ENCODE measurements at places on chromosomes 16 and 17.

DNA sequence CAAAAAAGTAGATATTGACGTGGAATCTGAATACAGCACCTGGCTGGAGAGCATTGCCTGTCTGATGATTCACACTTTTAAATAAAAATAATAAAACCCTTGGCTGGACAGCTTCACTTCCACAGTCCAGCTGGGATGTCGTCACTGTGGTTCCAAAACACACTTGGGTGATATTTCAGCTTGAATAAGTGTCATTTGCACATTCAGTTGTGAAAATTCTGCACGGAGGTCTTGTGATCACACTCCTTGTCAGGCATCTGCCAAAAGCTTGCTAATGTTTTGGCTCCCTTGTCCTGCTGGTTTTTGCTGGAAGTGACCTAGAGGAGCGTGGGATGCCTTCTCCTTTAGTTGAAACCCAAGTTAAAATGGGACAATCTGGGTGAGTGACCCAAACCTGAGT lies 60.7 kb downstream of the PCTP start:
- DNase-seq = no peak

DNA sequence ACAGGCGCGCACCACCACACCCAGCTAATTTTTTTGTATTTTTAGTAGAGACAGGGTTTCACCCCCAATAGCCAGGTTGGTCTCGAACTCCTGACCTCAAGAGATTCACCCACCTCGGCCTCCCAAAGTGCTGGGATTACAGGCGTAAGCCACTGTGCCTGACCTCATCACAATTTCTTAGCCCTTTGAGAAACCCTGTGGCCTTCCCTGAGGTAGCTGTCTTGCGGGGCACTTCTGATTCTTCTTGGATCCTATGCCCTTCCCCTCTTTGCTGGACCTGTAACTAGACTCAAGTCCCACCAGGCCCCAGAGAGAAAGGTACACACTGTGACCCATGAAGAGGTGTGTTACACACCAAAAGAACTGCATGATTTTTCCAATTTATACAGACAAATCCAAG lies 13.5 kb upstream of the CETP start:
- DNase-seq = no peak

- peak; percentile 83 for DNase-seq
These were observed 14.2 kb upstream of the MSI2 start for GRCh38 chr17:57242148-57242547.

- peak; percentile 10 for DNase-seq
These were observed 386.2 kb downstream of the SNX29 start for GRCh38 chr16:12362482-12363458.

DNA sequence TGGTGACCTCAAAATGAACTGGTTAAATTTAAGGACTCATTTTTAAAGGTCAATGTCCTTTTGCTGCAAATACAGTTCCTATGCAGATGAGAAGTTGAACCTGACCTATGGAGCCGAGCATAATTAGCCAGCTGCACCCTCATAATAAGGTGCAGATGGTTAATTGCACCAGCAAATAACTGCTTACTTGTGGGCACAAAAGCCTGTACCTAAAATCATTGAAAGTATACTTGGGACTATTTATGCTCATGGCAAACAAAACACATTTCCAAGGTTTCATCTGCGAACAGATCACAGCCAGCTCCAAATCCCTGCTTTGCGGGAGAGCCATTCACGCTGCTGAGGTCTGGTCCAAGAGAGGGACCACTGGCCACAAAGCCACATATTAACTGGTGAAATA lies 13.0 kb downstream of the HYDIN start:
- no peak for DNase-seq

GRCh38 chr17:44200478-44201155 lies 933 bp upstream of the ATXN7L3 start:
- DNase-seq = no peak

GRCh38 chr16:2022723-2023091 lies 3.1 kb downstream of the NPW start:
- DNase-seq = no peak

GRCh38 chr17:75428543-75429469 lies 23.3 kb upstream of the GRB2 start:
- peak; percentile 19 for DNase-seq

- peak; percentile 50 for DNase-seq
These were observed 49.1 kb downstream of the RAB11FIP3 start for GRCh38 chr16:474420-475122.

DNA sequence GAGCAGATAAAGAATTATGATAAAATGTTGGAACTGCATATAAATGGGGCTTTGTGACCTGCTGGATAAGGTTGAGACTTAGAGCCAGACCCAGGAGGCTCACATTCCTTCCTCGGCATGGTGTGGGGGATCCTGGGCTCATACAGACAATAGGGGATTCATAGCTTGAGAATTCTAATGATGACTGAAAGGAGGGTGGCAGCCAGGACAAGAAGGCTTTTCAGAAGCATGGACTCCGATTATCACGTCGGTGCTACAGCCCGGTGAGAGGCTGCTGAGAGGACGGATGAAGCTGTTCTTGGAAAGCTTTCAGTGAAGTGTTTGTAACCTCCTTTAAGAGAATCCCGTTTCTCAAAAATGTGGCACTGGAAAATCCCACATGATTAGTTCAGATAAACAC lies 167.2 kb downstream of the ANKFN1 start:
- no peak for DNase-seq

- DNase-seq = no peak
These were observed 20.1 kb downstream of the FAM83G start for GRCh38 chr17:18984273-18985114.

DNA sequence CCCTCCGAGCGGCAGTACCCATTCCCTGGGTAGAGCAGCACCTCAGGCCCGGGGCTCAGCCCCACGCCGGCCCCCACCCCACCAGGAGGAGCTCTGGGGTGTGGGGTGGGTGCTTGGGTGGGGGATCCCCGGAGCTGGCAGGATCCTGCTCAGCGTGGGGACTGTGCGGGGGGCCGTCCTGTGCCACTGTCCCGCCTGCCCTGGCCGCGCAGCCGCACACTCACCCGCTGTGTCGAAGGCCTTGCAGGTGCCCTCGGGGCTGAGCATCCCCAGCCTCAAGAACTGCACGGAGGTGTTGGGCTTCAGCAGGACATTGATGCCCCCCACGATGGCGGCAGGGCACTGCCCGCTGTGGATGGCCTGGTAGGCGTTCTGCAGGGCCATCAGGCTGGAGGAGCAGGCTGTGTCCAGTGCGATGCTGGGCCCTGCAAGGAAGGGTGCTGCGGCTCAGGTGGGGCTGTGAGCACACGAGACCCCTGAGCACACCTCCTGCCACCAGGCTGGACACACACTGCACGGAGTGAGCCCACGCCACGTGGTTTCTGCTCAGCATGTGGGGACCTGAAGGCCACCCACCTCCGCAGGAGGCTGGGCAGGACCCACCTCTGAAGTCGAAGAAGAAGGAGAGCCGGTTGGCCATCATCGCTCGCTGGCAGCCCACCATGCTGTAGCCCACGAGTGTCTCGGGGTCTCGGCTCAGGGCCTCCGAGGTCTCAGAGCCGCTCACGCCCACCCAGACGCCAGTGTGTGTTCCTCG lies 4.9 kb downstream of the FASN start:
- DNase-seq = no peak

DNA sequence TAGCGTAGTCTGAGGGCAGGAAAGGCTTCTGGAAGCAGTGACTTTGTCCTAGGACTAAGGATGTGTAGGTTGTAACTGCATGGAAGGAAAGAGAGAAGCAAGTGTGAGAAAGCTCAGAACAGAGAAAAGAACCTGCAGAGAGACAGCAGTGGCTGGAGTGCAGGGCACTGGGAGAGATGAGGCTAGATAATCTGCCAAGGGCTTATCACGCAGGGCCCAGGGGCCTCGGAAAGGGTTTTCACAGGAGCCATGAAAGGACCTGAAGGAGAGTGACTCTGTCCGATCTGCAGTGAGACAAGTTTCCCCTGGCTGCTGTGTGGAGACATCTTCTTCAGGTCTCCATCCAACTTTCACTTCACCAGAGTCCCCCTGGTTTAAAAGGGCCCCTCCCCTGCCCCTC lies 7.1 kb upstream of the SRCAP start:
- no peak for DNase-seq

- DNase-seq = no peak
These were observed 157.9 kb downstream of the IRX3 start for GRCh38 chr16:54128629-54129234.

- DNase-seq = no peak
These were observed 17.5 kb downstream of the CMTM3 start for GRCh38 chr16:66621973-66622372.

DNA sequence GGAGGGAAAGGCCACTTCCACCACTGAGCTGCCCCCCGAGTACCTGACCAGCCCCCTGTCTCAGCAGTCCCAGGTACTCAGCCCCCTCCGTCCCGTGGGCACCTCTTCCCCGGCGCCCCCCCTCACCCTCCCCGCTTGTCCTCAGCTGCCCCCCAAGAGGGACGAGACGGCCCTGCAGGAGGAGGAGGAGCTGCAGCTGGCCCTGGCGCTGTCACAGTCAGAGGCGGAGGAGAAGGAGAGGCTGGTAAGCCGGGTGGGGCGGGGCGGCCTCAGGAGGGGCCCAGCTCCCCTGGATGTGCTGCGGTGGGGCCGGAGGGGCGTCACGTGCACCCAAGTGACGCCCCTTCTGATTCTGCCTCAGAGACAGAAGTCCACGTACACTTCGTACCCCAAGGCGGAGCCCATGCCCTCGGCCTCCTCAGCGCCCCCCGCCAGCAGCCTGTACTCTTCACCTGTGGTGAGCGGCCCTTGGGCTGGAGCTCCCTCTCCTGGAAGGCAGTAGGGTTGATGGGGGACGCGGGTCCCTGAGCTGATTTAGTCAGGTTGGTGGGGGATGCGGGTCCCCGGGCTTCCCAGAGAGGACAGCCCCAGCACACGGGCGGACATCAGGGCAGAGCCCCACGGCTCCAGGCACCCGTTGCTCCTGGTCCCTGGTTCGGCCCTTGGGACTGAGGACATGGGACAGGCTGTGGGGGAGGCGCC lies 9.5 kb upstream of the MRPL12 start:
- DNase-seq = no peak

GRCh38 chr16:89720551-89720812 lies 216 bp downstream of the VPS9D1 start:
- DNase-seq = peak; percentile 30

GRCh38 chr17:14458724-14459123 lies 157.8 kb downstream of the HS3ST3B1 start:
- DNase-seq = no peak

DNA sequence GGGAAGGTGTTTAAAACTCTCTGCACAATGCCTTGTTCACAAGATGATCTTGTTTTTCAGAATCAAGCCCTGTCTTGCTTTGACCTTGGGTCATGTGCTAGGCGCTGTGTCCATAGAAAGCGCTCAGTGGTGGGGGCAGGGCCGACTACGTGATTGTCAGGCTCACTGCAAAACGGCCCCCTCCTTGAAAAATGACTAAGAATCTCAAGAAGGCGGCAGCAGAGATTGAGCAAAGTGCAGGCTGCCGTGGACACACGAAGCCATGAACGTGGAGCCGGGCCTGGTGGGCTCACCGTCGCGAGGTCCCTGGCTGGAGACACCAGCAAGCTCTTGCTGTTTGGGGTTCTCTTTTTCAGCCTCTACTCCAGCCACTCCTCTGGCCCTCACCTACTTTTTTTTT lies 10.2 kb downstream of the ATP2C2 start:
- no peak for DNase-seq

- peak; percentile 78 for DNase-seq
These were observed 23.0 kb upstream of the NSRP1 start for GRCh38 chr17:30093463-30094147.

- DNase-seq = peak; percentile 0
These were observed 53.6 kb upstream of the SDK2 start for GRCh38 chr17:73697872-73698271.

DNA sequence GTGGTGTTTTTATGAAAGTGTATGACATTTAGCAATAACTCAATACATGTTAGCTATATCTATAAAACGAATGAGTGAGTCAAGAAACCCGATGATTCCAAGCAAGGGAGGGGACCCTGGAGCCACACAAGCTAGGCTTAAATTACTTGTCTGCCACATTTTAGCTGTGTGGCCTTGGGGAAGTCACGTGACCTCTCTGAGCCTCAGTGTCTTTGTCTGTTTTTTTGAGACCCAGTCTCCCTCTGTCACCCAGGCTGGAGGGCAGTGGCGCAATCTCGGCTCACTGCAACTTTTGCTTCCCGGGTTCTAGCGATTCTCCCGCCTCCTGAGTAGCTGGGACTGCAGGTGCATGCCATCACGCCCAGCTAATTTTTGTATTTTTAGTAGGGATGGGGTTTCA lies 20.1 kb upstream of the GCSH start:
- DNase-seq = no peak

DNA sequence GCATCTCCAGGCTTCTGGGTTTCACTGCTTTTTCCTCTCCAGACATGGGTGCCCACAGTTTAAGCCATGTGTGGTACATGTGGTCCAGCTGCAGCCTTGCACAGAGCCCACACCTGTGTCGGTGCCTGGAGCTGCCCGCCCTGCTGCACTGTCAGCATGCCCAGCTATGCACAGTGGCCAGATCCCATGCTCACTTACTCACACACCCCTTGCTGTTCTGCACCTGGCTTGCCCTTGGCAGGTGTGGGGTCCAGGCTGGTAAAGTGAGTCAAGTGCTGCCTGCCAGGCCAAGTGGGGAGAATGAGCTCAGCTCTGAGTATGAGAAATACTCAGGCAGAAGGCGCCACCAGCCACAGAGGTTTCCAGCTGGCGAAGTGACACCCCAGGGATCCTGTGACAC lies 739.9 kb downstream of the CDH11 start:
- DNase-seq = no peak

DNA sequence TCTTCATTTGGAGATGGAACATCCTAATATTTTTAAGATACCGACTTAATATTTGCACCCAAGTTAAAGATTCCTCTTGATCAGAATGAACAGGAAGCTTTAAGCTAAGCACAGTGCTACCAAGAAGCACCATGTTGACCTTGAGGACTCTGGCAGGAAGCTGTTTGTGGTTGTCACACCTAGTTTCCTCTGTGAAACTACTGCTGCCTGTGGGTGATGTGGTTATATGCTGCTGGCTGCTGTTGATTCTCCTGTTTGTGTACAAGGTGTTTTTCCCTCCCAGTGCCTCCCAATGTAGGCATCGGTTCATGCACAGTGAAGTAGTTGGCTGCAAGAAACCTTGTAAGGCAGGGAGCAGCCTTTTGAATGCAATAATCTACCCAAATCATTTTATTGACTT lies 23.4 kb downstream of the RBL2 start:
- no peak for DNase-seq

GRCh38 chr16:48914070-48914469 lies 304.1 kb upstream of the N4BP1 start:
- peak; percentile 82 for DNase-seq

GRCh38 chr16:10113248-10113647 lies 69.0 kb downstream of the GRIN2A start:
- no peak for DNase-seq

- DNase-seq = no peak
These were observed 17.6 kb upstream of the SP2 start for GRCh38 chr17:47878203-47879027.

GRCh38 chr16:24759006-24759405 lies 29.6 kb downstream of the TNRC6A start:
- DNase-seq = no peak

DNA sequence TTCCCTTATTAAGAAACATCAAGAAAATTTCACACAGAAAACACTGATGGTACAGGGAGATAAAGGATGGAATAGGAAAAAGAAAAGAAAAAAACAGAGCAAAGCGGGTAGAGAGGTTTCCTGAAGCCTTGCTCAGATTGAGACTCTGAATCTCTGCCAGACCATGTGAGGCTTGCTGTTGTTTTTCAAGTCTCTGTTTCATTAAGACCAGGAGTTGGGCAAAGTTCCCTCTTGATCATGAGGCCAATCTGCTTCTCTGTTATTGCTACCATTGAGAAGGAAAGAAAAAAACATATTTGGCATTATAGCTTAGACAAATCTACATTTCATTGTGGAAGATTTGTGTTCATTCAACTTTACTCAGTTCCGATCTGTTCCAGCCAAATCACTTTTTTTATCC lies 201.6 kb upstream of the SOX9 start:
- DNase-seq = no peak

- no peak for DNase-seq
These were observed 20.1 kb downstream of the RAB40B start for GRCh38 chr17:82678265-82678891.

Data from cerebellar cortex (tissue), 1 donor.